T-helper 9 cell (primary cell): ENCODE measurements at places on chromosomes 12 and 14.

DNA sequence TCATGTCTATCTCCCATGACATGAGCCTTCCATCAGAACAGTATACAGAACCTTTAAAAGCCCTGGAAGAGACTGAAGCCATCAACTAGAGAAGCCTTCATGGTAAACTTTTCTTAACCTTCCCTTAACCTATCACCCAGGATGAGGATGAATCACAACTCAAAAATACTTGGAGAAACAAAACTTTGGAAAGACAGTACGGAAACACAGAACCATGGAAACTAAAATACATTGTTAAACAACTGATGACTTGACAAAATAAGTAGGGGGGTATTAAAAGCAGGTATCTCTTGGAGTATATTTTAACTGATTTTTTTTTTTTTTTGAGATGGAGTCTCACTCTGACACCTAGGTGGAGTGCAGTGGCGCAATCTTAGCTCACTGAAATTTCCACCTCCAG lies 8.7 kb downstream of the TM7SF3 start:
- DNase-seq, result no peak

DNA sequence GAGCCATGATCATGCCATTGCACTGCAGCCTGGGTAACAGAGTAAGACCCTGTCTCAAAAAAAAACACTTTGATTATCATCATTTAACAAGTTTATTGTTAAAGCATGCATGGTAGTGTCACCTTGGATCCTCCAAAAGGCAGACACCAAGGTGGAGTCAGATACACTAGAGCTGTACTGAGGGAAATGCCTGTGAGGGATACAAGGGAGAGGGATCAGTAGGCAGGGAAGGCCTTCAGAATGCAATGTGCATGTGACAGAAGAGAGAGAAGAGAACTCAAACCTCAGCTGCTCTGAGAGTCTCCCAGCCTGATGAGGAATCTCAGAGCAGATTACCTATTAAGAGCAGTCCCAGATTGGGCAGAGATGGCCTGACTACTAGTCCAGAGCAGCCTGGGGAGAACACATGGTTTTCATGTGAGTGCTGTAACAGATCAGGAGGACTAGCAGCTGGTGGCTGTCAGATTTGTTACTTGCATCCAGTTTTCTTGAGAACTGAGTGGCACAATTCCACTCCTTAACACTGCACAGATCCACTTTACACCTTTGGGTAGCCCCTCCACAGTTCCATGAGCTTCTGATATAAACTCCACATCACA lies 38.0 kb upstream of the A2ML1 start:
- no peak for DNase-seq

DNA sequence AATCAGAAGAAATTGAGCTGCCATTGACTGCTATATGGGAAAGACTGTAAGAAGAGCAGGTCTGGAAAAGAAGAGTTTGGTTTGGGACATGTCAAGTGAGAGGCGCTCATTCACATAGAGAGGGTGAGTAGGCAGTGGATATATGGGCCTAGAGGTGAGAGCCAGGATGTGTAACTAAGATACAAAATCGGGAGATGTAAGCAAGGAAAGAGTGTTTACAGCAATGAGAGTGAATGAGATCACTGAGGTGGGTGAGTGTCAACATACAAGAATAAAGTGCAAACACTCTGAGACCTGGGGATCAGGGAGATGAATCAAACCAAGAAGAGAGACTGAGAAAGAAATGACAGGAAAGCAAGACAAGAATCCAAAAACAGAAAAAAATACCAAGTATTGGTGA lies 58.0 kb upstream of the RTRAF start:
- DNase-seq, result no peak

- DNase-seq, result no peak
These were observed 77.4 kb downstream of the OTOGL start for GRCh38 chr12:80176706-80177105.

- DNase-seq, result no peak
These were observed 71.7 kb upstream of the PELI2 start for GRCh38 chr14:56046546-56046945.
